ENCODE measurements at places on chromosomes 12 and 14.

- DNase-seq, result no peak
These were observed 121.7 kb downstream of the ZNF664 start for GRCh38 chr12:124094733-124095132.

DNA sequence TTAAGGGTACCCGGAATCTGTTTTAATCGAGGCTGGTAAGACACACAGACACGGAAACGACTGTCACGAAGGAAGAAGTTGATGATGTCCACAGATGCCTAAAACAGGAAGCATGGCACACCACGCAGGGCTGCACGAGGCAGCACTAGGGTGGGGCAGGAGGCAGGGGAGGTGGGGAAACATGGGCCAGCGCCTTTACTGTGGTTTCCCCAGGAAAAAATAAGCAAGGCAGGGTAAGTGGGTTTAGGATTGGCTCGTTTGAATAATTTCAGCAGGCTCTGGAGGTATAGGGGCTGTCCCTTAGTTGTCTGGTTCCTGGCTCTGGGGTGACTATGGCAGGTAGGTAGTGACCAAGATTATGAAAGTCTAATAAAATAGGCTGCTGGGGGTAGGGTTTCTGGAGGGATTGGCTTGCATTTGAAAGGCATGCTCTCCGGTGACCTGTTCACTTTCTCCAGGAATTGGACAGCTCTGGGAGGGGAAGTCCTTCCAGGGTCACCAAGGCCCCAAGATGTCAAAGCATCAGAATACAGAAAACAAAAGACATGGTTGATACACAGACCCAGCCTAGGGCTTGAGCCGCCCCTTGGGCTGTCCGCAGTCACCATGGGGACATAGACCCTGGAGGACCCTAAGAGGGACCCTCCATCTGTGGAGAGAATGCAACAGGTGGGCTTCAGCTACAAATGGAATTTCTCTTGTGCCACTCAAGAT, 35.3 kb downstream of the MAP1LC3B2 start:
- peak; percentile 19 for DNase-seq

DNA sequence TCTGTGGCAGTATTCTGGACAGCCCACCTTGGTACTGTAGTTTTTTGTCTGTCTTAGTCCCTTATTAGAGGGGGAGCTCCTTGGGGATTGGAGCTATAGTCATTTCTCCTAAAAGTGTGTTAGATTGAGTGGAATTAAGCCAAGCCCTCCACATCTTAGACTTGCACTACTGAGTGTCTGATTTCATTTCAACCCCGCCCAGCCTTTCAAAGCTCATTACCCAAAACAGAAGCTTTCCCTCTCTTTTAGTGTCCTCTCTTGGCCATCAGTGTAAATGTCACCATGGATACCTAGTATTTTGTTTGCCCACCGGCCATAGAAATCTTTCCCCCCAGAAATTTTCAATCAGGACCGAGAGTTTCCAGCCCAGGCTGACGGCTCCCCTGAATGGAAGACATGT, 74.5 kb downstream of the LRRC74A start:
- DNase-seq, result no peak

DNA sequence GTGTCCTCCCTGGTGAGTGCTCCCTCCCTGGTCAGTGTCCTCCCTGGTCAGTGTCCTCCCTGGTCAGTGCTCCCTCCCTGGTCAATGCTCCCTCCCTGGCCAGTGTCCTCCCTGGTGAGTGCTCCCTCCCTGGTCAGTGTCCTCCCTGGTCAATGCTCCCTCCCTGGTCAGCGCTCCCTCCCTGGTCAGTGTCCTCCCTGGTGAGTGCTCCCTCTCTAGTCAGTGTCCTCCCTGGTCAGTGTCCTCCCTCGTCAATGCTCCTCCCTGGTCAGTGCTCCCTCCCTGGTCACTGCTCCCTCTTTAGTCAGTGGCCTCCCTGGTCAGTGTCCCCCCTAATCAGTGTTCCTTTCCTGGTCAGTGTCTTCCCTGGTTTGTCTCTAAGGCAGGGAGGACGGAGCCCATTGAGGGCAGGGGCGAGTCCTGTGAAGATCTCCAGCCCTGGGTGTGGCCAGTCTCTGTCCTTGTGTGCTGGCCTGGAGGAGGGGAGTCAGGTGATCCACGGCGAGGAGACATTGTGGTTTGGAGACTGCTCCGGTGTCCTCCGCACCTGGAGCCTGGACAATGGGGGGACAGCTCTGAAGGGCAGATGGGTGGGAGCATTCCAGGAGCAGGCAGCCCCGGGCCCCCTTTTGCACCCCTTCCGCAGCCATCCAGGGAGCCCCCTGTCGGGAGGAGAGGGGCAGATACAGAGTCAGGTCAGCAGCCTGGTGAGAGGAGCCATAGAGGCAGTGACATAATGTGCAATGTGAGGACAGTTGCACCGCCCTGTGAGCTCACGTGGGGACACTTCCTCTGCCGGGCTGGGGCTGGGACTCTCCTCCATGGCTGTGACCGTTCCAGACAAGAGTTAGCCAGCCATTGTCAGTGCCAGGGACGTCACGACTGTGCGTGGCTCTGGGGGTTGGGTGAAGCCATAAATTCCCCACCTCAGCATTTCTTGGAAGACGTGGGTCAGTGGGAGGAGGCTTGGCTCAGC, 93.4 kb downstream of the ADGRD1 start:
- DNase-seq, result no peak

GRCh38 chr12:82857911-82858533, 171.3 kb downstream of the TMTC2 start:
- no peak for DNase-seq

DNA sequence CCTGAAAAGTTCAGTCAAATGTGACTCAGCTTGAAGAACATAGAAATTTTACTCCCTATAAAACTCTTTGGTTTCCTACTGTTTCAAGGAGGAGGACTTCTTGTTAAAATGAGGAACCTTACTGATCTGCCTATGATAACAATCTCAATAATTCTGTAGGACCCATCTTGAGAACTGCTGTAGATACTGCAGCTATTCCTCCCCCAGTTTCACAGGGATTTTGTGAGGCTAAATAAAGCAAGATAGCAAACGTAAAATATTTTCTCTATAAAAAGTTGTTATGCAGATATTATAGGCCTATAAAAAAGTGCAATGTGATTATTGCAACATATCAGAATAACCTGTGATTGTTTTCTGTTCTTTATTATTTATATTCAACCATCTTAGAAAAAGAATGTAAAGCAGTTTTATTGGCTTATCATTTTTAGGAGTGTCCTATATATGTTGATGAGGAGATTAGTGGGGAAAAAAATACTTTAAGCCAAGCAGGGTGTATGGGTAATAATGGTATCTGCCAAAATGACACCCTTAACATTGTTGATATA, 12.1 kb downstream of the CLEC14A start:
- DNase-seq, result no peak

GRCh38 chr14:47257013-47257412, 418.4 kb downstream of the MDGA2 start:
- no peak for DNase-seq

- no peak for DNase-seq
These were observed 46.7 kb downstream of the TNFAIP2 start for GRCh38 chr14:103169954-103170353.

DNA sequence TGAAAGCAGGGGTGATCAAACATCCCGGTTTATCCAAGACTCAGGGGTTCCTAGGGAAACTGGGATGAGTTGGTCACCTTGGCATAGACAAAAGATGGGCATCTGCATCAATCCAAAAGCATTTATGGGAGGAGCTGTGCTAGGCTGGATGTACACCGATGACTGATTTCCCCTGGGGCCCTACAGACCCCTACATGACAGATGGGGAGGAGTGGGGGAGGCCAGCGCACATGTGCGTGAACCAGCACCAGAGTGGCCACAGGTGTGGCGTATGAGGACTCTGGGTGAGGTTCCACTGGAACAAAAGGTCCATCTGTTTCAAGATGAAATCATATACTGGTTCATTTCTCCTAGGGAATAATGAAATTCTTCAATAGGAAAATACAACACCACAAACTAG, 210.4 kb downstream of the ITPR2 start:
- DNase-seq, result no peak

- no peak for DNase-seq
These were observed 247.1 kb downstream of the MSRB3 start for GRCh38 chr12:65525491-65526141.

DNA sequence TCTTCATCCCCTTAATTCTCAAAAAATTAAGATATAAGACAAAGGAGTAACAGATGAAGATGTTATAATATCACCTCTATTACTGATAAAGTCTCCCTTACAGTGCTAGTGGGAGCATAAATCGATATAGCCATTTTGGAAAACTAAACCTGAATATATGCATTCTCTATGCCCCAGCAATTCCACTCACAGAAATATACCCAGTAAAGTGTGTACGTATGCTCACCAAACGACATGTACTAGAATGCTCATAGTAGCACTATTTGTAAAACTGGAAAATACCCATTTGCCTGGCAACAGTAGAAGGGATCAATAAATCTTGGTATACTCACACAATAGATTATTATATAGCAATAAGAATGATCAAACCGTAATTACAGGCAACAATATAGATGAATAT, 44.0 kb upstream of the HIF1A start:
- DNase-seq, result no peak

GRCh38 chr12:98085046-98085755, 430.2 kb upstream of the TMPO start:
- DNase-seq, result no peak

DNA sequence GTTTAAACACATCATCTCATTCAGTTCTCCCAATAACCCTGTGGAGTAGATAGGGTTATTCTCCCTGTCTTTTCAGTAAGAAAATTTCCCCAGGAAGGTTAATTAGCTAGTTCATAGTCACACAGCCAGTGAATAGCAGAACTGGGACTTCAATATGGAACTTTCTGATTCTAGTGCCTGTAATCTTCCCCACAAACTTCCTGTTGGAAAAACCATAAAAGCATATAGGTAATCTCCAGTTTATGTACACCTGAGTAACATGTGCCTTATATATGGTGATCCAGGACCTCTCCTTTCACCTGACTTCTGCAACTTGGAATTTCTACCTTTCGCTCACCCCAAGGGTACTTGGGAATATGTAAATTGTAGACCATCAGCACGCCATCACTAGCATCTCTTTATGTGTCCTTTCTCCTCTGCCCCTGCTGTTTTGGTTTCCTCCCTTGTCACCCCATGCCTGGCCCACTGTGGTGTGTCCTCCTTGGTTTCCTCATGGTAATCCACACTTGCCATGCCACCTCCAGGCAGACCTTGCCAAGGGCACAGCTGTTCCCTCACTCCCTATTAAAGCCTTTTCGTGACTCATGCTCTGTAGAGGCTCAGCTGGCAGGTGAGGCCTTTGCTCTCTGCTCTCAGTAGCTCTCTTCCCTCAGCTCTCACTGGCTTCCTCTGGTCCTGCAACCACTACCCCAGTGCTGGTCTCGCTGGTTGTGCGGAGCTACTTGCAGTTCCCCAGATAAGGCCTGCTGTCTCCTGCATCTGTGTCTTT, 16.7 kb downstream of the TBC1D30 start:
- DNase-seq, result no peak

DNA sequence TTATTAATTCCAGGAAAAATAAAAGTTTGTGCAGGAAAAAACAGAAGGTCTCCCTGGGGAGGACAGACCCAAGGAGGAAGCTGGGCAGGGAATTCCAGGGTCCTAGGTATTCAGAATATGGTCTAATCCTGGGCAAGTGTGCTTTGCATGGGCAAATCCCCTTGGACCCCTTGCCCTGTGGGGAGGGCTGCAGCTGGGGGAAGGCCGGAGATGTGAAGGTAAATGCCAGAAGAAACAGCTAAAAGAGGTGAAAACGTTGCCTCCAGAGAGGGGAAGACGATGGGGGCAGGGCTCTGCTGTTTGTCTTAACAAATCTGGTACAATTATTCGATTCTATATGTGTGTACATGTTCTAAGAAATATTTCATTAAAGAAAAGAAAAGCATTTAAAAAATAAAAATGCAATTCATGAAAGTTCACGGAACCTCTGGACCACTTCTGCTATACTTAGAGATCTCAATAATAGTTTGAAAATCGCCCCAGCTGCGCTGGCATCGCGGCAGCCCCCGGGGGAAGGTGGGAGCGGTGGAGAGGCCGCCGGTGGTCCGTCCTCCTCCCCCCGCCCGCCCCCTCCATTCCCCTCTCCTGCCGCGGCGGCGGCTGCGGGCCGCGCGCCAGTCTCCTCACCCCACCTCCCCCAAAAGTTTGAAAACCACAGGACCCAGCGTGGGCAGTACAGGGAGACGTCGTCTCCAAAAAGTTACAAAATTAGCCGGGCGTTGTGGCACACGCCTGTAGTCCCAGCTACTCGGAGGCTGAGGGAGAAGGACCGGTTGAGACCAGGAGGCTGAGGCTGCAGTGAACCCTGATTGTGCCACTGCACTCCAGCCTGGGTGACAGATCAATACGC, 1.5 kb upstream of the PRPF40B start:
- DNase-seq, result no peak

DNA sequence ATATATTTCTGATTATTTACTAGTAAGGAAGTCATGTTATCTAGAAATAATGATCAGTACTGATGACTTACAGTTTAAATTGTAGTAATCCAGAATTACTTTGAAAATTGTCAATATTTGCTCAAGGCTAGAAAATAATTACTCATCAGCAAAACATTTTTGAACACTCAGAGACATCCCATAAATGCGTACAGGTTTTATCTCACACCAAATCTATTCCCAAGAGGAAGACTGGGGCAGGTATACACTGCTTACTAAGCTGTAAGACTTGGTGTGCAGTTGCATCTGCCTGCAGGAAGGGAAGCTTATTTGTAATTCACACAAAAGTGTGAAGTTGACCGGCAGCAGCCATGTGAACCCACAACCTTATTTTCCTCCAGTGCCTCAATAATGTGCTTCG, 146.4 kb downstream of the CCER1 start:
- no peak for DNase-seq

DNA sequence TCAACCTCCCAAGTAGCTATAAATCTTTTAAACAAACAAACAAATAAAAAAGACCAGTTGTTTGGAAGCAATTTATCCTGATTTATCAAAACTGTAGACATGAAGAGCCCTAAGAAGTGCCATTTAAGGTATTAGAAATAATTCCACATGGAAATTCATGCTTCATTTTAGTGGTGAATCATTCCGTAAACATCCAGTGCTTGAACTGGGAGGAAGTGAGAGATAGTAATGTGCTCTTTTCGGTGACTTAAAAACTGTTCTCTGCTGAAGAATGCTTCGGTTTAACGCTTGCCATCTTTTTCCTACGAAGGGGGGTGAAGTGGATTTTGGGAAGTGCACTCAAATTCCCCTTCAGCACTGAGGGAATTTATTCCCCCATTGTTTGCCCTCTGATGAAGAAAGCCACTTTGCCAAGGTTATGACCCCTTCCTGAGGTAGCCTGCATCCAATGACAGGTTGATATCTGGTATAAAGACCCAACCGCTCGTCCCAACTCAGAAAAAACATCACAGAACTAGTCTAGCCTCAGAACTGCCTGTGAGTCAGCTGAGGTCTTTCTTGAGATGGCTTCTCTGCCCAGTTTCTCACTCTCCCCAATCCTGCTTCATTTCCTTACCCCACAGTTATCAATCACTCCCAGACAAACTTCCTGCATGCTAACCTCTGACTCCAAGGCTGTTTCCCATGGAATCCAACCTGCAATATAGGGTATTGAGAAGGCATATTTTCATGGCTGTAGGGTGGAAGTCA, 244.1 kb downstream of the AEBP2 start:
- DNase-seq, result no peak

All from activated gamma-delta T cell treated with Interleukin-2 at 50 U/mL for 16 hours (primary cell).